ENCODE measurements at places on chromosomes 4 and X. TPM values are rescaled to one million over a fixed set of nuclear protein-coding genes. Genes with fewer than 3 reads are reported as not detected.

CYLC1 gene
- total RNA-seq = not detected

TCP11X2 gene
- total RNA-seq = not detected

DNA sequence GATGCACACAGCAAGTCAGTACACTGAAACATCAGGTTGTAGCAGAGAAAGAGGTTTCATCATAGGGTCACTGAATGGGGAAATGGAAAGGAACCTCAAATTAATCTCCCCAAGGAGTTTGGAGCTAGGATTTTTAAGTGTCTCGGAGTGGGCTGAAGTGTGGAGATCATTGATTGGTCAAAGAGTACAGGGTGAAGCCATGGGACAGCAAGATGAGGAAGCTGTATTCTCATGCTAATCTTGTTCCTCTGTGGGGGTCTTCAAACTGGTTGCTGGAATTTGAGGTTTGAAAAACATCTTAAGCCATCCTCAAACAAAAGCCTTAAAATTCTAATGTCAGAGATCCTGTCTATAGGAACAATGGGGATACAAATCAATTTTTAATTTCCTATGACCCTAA, 78.8 kb upstream of the TEX13A start:
- DNase-seq = no peak

DNA sequence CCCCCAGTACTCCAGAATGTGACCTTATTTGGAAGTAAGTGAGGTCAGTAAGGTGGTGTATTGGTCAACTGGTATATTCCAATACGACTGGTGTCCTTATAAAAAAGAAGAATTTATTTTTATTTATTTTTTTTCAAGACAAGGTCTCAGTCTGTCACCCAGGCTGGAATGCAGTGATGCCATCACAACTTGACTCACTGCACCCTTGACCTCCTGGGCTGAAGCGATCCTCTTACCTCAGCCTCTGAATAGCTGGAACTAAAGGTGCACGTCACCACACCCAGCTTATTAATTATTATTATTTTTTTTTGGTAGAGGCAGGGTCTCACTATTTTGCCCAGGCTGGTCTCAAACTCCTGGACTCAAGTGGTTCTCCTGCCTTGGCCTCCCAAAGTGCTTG, 115.1 kb upstream of the PITX2 start:
- no peak for DNase-seq

DNA sequence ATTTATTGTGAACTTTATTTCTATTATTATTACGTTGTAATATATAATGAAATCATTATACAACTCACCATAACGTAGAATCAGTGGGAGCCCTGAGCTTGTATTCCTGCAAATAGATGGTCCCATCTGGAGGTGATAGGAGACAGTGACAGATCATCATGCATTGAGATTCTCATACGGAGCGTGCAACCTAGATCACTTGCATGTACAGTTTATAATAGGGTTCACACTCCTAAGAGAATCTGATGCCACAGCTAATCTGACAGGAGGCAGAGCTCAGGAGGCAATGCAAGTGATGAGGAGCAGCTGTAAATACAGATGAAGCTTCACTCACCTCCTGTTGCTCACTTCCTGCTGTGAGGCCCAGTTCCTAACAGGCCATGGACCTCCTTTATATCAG, 2170.2 kb downstream of the PCDH7 start:
- DNase-seq = no peak

GRCh38 chr4:99088023-99088449, 552 bp downstream of the ADH5 start:
- DNase-seq = no peak
